ENCODE measurements at places on chromosomes 1 and 21.

- DNase-seq: no peak
These were observed 136.1 kb downstream of the ADGRL2 start for GRCh38 chr1:81936853-81937252.

DNA sequence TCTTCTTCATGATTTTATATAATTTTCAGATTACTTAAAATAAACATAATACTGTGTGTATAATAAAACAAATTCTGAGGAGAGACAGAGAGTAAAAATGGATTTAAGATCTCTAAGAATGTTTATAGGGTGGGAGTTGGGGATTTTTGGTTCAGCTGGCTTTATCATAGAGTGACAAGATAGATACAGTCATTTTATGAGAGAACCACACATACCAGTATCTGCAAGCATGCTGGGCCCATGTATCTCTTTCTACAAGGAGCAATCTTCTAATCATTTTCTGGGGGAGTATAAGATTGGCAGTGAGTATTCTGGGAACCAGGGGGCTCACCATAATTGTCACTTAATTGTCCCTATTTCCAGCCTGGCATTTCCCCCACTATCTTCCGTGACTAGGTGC lies 64.3 kb upstream of the DUSP10 start:
- no peak for DNase-seq

- no peak for DNase-seq
These were observed 34.5 kb upstream of the GPR37L1 start for GRCh38 chr1:202088206-202088605.

GRCh38 chr1:156001021-156001661 lies 19.6 kb downstream of the SSR2 start:
- no peak for DNase-seq

- DNase-seq: no peak
These were observed 41.2 kb upstream of the FOXO6 start for GRCh38 chr1:41319807-41320711.

DNA sequence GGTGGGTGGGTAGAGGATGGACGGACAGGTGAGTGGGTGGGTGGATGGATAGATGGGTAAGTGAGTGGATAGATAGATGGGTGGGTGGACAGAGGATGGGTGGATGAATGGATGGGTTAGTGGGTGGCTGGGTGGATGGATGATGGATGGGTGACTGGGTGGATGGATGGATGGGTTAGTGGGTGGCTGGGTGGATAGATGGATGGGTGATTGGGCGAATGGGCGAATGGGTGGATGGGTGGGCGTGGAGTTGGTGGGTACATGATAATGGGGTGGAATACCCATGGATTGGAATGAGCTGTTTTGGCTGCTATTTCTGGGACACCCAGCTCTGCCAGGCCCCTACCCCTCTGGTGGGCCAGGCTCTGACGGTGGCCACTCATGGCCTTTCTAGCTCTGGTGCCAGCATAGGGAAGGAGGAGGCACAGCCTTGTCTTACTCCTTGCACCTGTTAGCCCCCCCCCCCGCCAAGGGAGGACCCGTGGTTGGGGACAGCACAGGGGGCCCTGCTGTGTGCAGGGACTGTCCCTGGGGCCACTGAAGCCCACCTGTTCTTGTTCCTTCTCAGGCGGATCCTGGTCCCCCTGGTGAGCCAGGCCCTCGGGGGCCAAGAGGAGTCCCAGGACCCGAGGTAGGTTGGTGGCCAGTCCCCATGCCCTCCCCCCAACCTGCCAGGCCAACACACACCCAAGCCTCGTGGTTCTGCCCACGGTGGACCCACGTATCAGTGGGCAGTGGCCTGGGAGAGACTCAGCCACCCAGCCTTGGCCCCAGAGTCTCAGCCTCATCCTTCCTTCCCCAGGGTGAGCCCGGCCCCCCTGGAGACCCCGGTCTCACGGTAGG lies 26.4 kb downstream of the COL6A2 start:
- DNase-seq: no peak

DNA sequence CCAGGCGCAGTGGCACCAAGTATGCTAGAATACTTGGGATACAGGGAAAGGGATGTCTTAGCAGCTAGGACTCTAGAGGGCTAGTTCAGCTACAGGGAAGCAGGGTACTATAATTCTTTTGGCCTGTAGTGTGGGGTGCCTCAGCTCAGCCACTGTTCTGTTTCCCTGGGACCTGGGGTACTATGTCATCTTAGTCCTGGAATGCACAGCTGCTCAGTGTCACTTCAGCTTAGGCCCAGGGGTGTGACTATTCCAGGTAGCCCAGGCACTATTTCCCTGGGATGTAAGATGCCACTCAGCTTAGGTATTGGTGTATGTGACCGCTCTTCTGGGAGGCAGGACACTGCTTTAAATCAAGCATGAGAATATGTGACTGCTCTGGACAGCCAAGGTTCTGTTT lies 34.1 kb downstream of the RGSL1 start:
- DNase-seq: no peak

DNA sequence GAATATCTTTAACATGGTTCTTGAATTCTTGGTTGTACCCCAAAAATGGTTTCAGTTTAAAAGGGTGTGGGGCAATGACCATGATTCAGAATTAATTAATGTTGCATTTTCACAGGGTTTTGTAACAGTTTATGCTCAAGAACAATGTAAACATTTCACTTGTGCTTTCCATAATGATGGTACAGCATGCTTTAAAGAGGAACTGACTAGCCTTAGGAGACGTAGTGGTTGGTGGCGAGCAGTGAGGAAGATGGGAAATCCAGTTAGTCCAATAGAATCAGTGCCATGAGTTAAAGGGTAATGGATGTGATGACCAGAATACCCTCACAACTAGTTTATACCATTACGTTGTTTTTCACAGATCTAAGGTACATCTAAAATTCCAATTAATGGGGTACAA lies 138.0 kb downstream of the HS2ST1 start:
- DNase-seq: no peak

- no peak for DNase-seq
These were observed 42.6 kb downstream of the OPTC start for GRCh38 chr1:203536575-203536974.

GRCh38 chr1:96411006-96411405 lies 310.6 kb upstream of the PTBP2 start:
- DNase-seq: no peak

GRCh38 chr1:201655243-201655642 lies 116.3 kb downstream of the NAV1 start:
- no peak for DNase-seq

GRCh38 chr1:9311479-9311878 lies 18.8 kb downstream of the SPSB1 start:
- no peak for DNase-seq

GRCh38 chr1:7146710-7147109 lies 361.5 kb downstream of the CAMTA1 start:
- no peak for DNase-seq

DNA sequence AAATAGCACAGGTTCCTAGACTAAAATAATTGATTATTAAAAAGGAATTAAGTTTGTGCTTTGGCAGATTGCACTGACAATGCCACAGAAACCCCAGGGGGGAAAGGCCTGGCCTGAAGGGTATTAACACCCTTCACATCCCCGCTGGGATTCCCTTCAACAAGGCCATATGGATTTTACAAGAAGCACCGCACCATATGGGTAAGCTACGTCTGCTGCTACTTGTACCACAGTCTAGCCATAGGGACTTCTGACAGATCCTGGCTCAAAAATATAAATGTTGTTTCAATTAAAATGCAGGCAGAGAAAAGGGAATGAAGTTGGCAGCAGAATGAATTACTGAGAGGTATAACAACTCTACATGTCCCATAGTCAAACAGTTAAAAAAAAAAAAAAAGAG lies 101.0 kb downstream of the DENND1B start:
- no peak for DNase-seq

DNA sequence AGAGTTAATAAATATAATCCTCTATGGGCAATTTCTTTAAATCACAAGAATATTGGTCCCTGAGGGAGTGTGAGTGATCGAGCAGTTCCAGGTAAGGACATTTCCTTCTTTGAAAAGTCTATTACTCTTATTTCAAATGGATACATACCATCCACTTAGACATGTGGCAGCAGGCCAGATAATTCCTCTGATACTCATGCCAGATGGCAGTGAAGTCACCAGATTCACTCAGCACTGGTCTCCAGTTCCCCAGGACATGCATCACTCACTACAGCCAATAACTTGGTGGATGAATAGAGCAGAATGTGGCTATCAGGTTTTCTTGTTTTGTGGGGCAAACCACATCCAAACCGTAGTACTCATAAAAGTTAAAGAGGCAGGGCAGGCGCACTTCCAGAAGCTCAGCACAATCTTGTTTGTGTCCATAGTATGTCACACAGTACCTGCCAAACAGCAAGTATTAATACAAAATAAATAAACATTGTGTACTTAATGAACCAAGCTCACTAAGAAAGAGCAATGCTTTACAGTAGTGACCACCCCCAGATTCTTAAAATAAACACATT lies 74.2 kb upstream of the CD53 start:
- DNase-seq: no peak

DNA sequence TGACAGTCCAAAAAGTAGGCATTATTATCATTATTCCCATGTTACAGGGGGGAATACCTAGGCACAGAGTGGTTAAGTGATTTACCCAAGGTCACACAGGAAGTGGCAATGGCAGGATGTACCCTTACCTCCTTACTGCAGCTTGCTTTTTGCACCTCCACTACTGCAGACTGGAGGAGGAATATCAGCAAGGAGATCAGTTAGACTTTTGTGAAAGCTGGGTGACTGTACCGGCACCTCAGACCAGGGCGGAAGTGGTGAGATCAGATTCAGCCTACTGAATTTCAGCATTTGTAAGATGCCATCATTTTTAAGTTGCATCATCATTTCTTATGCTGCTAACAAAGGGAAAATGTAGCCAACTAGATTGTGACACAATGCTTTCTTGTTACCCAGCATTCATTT lies 4.5 kb downstream of the ADARB1 start:
- no peak for DNase-seq

DNA sequence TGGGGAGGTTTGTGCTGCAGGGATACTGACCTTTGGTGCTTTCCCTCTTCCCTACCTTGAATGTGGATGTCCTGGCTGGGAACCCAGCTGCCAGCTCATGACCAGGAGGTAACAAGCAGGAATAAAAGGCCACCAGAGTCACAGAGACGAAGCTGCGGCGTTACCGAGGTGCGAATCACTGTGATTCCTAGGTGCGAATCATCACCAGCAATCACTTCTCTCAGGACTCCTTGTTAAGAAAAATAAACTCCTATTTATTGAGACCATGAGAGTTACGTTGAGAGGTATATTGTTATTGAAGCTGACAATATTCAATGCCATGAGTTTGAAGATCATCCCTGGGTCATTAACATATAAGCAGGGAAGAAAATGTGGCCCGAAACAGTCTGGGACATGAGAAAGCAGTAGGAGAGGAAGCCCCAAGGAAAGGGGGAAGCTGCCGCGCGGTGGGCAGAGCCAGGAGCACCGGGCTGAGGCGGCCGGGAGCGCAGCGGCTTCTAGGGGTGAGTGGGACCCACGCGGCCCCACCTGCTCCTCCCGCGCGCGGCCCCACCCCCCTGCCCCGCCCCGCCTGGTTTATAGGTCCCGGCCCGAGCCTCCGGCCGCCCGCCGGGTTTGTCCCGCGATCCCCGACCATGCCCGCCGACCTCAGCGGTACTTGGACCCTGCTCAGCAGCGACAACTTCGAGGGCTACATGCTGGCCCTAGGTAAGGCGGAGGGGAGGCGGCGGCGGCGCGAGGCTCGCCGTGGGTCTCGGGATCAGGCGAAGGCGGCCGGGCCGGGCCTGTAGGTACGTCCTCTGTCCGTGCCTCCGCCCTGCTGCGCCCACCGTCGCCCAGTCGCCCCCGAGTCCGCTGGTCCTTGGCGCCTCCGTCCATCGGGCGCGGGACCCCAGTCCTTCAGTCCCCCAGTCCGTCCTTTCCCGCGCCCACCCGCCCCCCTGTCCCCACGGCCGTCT lies at the start of gene RBP7:
RBP7 (plus strand) TSS at position 605 of the 959 bp plus-strand sequence; CDS start at position 636, 31 bp downstream.
- DNase-seq: no peak

GRCh38 chr1:64515427-64515826 lies 45.5 kb downstream of the CACHD1 start:
- DNase-seq: no peak

DNA sequence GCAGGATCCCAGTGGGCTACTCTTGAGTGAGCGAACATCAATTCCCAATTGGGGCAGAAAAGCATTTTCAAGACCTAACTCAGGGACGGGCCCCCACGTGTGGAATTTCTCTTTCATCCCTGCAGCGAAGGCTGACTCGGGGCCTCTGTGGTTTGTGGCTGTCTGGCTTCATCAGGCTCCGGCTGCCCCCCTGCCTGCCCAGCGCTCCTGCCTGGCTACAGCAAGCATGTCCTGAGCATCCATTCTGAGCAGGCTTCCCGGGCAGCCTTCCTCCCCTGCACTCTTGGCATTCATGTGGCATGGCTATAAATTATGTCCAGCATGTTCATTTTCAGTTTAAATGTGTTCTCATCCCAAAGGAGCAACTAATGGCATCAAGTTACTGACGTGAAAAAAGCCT lies 588.1 kb downstream of the KIF26B start:
- DNase-seq: no peak

DNA sequence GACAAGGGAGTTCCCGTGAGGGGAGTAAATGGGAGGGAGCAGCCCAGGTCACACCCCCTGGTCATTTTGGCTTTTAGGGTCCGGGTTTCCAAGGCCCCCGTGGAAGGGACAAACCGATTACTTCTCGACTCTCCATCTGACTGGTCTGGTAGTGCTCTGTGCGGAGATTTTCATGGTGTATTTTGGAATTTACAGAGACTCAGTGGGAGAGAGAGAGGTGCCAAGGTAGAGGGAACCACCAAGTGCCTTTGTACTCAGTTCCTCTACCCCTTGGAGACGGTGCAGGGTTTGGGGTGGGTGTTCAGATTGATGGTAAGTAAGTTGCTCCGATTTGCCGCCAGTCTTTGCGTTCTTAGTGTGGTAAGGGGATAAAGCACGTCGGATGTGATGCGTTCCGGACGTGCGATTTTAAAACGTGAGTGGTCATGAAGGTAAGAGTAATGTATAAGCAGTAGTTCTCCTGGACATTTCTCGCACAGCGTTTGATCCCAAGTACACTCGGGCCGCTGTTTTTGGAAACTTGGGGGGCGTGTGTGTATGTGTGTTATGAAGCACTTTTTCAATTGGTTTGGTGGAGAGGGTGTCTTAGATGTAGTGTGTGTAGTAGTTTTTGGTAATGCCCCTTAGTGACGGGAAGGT lies 682 bp downstream of the SUCO start:
- no peak for DNase-seq

GRCh38 chr1:226222686-226223085 lies 778 bp upstream of the MIXL1 start:
- no peak for DNase-seq

DNA sequence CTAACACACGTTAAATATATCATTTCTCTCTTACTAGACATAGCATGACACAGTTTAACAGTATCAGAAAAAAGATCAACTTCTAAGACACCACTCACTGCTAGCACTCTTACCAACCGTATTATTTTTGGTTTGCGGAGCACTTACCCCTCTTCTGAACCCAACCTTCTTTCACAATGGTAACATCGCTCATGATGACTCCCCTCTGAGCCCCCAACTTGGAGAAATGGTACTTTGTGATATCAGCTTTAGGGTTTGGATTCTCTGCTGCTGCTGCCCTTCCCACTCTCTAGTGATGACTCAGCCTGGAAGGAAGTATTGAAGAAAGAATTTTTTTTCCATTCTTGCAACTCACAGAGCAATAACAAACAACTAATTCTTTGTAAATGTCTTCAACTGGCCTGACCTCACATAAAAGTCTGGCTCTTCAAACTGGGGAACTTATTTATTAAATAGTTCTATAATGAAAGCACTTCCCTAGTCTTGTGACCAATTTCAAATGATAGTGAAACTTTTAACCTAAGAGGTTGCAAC lies 7.0 kb downstream of the AKT3 start:
- no peak for DNase-seq

GRCh38 chr1:99371413-99371812 lies 107.1 kb downstream of the PLPPR4 start:
- DNase-seq: no peak
